ENCODE measurements at places on chromosomes 16 and 17.

DNA sequence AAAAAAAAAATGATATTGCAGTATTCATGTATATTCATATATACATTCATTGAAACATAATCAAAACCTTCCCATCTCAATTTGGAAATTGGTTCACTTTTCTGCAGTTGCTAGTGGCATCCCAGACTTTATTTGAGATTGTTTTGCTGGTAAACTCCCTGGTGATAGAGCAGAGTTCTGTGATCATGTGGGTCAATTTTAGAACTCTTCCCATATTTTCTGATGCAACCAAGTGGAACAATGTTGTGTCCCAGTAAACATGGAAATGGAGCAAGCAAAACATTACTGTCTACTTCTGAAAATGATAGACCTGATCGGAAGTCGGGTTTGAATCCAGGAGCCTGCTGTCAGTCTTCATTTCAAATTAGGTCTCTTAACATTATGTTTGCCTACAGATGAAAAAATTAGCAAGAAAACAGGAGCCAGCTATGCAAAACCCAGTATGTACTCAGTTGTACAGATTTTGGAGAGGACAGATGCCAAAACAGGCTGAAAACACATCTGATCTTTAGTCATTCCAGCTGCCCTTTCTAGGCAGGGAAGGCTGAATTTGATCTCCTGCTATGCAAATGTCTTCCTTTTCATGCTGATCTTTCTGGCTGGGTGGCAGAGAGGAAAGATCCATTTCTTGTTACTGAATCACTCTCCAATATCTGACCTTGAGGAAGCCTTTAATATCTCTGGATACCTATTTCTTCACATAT is 786.6 kb upstream of the SOX9 start:
- DNase-seq = no peak

DNA sequence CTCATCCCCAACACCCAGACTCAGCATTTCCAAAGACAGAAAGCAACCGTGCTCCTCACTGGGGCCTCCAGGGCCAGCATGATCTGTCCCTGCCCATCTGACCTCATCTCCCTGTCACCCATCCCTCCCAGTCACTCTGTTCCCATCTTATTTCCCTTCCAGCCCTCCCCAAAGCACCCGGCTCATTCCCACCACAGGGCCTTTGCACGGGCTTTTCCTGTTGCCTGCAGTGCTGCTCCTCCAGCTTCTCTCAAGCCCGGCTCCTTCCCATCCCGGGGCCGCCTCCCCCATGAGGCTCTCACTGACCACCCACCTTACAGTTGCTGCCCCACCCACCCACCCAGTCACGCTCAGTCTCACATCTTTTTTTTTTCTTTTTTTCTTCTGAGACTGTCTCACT is 54.8 kb downstream of the RMI2 start:
- DNase-seq = no peak

DNA sequence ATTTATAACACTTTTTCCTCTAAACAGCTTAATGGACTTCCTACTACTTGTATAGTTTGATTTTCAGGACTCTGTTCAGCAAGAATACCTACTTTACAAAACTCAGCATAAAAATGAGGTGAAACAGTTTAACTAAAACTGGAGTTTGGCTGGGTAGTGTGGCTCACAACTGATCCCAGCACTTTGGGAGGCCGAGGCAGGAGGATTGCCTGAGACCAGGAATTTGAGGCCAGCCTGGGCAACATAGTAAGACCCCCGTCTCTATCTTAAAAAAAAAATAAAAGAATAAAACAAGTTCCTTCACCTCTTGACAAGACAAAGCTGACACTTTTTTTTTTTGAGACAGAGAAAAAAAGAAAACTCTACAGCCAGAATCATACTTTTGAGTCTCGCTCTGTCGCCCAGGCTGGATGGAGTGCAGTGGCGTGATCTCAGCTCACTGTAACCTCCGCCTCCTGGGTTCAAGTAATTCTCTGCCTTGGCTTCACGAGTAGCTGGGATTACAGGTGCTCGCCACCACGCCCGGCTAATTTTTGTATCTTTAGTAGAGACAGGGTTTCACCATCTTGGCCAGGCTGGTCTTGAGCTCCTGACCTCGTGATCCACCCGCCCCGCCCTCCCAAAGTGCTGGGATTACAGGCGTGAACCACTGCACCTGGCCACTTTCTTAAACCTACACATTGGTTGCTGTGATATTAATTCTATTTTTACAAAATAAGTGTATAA is 2.6 kb downstream of the PDF start:
- no peak for DNase-seq

DNA sequence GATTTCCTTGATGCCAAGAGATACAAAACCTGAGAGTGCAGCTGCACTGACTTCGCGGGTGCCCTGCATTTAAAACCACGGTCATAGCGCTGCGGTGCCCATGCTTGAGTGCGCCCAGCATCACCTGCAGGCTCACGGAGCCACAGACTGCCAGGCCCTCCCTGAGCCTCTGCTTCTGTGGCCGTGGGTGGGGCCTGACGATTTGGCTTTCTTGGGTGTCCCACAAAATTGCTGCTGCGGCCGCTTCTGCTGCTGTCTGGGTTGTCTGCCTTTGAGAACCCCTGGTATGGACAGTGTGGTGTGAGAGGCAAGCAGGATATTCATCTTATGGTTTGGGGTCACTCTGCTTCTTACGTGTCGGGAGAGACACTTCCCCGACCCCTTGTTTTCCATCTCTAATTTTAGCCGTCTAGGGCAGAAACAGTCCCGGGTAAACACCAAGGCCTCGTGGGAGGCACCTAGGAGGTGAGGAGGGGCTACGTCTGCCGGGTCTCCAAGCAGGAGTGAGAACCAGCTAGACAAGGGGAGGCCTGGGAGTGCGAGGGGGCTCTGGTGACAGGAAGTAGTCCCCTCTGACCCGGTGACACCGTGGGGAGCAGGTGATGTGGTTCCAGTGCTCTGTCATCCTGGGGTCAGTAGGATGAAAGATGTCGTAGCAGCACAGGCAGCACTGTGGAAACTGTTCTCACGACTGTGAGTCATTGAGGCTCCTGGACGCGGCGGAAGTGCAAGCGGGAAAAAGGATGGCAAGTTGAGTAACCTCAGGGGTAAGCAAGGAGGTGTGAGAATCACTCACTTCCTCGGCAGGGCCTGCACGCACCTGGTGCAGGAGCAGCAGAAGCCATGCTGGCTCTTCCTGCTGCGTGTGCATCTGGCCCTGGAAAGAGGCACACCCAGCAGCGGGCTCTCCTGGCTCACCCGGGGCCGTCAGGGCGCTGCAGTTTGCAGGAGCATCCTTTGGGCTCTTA is 176.3 kb downstream of the RPTOR start:
- DNase-seq = no peak

GRCh38 chr17:1471911-1472821 is 16.1 kb upstream of the CRK start:
- DNase-seq = no peak

DNA sequence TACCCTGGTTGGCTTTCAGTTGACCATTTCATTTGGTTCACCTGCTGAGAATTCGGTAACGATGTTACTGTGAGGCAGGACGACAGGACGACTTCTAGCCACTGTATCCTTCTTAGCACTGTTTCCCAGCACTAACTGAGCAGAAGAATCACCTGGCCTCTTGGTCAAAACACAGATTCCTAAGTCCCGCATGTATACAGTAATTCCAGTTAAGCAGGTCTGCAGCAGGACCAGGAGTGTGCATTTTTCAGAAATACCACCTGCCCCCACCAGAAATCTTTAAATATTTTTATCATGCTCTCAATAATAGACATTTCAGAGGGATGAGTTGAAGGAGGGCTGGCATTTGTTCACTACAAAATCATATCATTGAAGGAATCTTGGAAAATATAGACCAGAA is 22.6 kb downstream of the RSL1D1 start:
- no peak for DNase-seq

DNA sequence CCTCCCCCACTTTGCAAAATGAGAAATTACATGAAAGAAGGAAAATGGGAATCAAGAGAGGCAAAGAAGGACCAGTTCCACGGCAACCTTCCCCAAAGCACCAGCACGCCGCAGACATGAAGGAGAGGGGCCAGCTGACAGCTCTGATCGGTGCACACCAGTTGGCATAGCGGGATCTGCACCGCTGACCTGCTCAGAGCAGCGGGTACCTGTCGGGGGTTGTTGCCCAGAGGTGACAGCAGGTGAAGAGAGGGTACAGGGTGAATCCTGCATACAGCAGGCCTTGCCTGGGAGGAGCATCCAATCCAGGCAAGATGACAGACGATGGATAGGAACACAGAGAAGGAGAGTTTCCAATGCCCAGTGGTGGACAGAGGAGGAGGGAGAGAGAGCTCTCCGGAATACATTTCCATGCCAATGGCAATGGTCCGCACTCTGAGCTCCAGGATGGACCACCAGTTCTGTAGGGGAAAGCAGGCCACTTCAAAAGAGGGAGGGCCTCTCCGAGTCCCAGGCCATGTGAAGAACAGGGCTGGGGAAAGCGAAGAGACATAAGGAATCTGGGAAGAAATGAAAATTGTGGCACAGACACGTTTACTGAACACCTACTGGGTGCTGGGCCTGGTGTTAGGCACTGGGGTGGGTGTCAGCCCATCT is 24.0 kb downstream of the CEP295NL start:
- DNase-seq = no peak

DNA sequence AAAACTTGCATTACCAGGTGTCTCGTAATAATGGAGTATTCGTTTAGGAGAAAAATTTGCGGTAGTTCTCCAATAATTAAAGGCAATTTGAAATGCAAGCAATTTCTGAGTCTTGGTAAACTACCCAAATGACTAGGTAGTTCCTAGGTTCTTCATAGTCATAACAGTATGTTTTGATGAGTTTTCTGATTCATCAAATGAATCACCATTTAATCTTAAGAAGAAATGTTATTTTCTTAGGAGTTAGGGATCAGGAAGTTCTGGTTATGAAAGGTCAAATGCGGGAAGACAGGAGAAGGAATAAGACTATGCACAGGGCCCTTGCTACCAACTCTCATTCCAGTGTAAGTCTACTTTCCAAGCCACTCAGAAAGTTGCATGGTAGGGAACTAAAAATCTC is 221.5 kb upstream of the SOX9 start:
- no peak for DNase-seq

- DNase-seq = no peak
These were observed 114.5 kb upstream of the METRNL start for GRCh38 chr17:82964851-82965341.

GRCh38 chr16:52535076-52535475 is 11.9 kb downstream of the TOX3 start:
- DNase-seq = no peak

- DNase-seq = no peak
These were observed 50.0 kb downstream of the NUP93 start for GRCh38 chr16:56779906-56780305.

GRCh38 chr17:62987136-62987535 is 21.1 kb downstream of the TANC2 start:
- no peak for DNase-seq

DNA sequence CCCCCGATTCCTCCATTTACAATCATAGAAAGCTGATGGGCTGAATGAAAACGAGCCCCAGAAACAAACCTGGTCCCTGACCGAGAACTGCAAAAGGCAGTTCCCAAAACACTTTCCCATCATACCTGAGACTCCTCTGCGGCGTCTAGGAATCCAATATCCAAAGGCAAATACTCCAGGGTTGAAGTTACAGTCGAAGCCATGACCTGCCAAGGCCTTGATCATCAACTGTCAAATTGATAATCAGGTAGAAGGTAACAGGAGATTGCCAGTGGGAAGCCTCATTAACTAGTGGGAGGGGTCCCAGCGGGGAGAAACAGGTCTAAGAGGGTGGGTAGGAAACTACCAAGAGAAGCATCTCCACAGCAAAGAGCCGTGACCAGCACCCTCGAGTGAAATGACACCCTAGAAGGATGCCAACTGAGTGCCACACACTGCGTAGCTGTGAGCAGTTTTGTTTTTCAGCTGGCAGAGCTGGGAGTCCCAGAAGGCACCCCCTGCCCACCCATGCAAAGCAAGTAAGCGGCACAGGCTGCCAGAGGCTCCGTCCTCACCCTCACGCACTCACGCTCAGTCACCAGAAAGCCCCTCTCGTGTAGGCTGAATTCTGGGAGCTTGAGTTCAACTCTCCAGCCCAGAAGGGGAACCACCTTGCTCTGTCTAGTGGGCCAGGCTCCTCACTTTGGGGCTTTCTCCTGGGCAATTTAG is 146.1 kb downstream of the GAS7 start:
- no peak for DNase-seq

DNA sequence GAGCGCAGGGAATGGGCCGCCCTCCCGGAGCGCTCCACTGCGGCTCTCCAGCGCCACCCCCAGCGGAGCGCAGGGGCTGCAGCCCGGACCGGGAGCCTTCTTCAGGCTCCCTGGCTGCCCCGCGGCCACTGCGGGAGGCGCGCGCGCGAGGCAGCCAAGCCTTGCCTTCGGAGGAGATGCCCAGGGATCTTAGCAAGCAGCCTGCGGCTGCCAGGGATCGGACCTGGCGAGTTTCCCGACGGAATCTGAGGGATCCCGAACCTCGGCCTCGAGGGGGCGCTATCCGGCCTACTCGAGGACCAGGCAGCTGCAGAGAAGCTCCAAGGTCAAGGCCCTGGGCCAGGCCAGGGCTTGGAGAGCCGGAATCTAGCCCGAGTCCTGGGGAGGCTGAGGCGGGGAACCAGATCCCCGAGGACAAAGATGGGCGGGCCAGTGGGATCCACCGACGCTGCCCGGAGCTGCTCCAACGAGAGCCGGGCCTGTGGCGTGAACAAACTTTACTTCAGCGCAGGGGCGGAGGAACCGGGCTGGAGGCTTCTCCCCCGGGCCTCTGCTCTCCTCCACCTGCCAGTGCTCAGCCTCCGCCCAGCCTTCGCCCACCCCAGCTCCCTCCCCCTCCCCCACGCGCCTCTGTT is at the start of gene IRX6:
Gene IRX6 (plus strand): TSS at position 567 of the 635 bp plus-strand sequence. CDS start 889 bp downstream, outside the sequence.
- DNase-seq = no peak

DNA sequence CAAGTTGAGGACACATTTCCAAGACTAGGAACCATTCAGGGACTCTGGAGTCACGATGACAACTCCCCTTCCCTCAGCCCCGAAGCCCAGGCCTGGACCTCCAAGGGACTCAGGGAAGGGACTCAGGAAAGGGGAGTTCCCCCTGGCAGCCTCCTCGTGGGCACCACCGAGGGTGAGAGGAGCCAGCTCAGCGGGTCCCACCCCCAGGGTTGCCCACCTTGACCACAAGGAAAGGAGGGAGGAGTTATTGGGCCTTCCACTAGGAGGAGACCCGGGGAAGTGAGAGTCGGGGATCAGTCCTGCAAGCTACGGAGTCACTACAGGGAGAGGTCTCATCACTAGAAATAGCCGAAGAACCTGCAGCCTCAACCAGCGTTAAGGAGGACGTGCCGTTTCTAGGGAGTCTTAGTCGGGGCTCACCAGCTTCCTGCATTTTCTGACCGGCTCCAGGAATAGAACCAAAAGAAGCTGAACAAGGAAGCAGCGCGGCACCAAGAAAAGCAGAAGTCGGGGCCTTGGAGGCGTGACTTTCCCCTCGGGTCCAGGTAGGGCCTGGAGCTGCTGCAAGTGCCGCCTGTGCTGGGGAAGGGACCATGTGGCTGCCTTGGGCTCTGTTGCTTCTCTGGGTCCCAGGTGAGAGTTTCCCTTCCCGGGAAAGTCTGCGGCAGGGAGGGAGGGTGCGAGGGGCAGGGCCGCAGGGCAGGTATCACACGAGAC is at the start of gene CD300A:
Gene CD300A (plus strand): TSS at position 524 of the 717 bp plus-strand sequence. CDS start 70 bp downstream, at position 594.
- no peak for DNase-seq

GRCh38 chr17:66966704-66967418 is 2.4 kb downstream of the CACNG4 start:
- no peak for DNase-seq
